Activated T-cell treated with anti-CD3 and anti-CD28 coated beads for 4 hours (primary cell): ENCODE measurements at places on chromosomes 16 and 17.

- DNase-seq: no peak
These were observed 23.4 kb upstream of the MGAT5B start for GRCh38 chr17:76844846-76845245.

- DNase-seq: no peak
These were observed 710 bp downstream of the TRAPPC1 start for GRCh38 chr17:7930841-7931631.

GRCh38 chr16:52914428-52914827 is 138.3 kb downstream of the CHD9NB start:
- DNase-seq: no peak

GRCh38 chr16:30930160-30930571 is 6.8 kb downstream of the FBXL19 start:
- DNase-seq: no peak

DNA sequence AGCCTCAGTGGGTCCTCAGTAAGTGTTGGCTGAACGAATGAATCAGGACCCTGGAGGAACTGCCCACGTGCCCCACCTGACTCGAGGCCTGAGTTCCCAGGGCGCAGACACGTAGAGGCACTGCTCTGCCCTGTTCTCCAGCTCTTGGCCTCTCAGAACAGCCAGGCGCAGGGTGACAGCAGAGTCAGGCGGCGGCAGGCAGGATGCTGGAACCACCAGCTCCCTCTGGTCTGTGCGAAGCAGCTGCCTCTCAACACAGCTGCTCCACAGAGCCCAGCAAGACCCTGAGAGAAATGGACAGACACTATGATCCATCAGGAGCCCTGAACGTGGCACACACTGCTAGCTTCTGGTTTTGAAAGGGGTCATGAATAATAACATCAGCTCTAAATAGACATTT is 53.1 kb upstream of the BCO1 start:
- DNase-seq: no peak

DNA sequence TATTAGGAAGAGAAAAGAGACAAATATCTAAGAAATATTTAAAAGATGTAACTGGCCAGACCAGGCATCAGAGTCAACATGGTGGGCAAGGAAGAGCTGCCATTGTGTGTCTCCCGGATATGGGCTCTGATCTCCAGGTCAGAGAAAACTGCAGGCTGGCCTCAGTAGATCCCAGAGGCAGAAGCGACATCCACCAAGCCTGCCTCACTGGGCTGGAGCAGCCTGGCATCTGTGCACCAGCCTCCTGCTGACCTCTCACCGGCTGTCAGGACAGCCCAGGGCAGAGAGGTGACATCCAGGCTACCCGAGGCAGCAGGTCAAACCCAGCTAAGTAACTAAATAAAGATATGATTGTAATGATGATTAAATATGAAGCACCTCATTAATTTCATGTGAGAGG is 162.8 kb upstream of the TNRC6C start:
- DNase-seq: no peak

DNA sequence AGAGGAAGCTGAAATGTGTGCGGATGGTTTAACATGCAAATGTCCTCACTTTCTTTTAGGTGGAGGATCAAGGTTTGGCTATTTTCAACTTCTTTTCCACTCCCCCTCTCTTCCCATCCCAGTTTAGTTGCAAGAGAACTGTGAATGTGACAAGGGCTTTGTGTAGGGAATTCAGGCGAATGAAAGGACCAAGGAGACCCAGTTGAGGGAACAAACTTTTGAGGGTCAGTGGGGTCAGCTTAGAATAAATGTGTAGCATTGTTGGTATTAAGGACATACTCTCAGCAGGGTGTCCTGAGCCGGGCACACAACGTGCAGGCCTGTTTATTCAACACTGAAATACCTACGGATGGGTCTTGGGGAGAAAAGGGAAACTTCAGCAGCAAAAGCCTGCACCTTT is 346.0 kb downstream of the PMP22 start:
- DNase-seq: no peak

GRCh38 chr17:81052199-81052997 is 17.4 kb downstream of the BAIAP2 start:
- no peak for DNase-seq

DNA sequence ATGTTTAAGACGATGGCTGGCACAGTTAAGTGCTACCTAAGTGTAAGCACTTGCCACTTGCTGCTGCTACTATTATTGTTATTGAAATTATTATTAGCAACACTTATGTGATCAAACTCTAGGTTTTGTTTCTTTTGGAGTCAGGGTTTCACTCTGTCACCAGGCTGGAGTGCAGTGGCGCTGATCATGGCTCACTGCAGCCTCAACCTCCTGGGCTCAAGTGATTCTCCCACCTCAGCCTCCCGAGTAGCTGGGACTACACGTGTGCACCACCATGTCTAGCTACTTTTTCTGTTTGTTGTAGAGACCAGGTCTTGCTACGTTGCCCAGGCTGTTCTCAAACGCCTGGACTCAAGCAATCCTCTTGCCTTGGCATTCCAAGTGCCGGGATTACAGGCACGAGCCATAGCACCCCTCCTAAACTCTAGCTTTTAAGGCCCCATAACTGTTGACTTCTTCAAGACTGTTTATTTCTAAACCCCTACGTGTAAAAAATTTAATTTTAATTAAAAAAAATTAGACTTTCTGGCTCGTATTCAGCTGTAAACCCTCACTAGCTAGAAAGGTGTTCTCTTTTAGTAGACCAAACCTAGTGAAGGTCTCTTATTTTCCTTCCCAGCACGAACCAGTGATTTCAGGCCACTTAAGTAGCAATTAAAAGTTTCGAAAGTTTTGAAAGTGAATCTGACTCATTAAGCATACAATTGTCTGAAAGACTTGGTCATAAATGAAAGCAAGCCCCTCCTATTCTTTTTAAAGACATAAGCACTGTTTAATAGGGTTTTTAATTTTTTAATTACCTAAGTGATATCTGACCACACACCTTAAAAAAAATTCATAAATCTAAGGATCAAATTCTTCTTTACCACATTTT is 11.7 kb upstream of the SCNN1B start:
- DNase-seq: no peak

DNA sequence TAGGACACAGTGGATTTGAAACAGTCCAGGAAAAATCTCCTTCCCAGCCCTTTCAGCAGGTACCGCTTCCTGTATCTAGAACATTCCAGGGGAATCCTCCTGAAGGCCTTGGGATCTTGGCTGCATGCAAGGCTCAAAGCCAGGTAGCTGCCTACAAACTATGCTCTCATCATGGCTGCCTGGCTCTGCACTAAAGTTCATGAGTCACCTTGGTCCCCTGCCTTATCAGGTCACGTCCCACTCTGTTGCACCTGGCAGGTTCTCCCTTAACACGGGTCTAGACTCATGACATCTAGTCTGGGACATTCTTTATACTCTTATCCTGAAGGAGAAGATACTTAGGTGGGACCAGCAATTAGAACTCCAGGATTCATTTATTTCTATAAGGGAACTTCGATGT is 15.8 kb downstream of the FA2H start:
- no peak for DNase-seq
